ENCODE measurements at places on chromosomes 1 and 21. TPM values are rescaled to one million over a fixed set of nuclear protein-coding genes. Genes with fewer than 3 reads are reported as not detected.

Gene FAM72C
- 4.7 TPM for total RNA-seq

Gene ZSWIM5
- total RNA-seq = 2.6 TPM

Gene NR1I3
- total RNA-seq = not detected

Gene TESK2
- total RNA-seq = 36.1 TPM
